Natural killer cell (primary cell): ENCODE measurements at places on chromosomes 6 and 20. TPM values are rescaled to one million over a fixed set of nuclear protein-coding genes. Genes with fewer than 3 reads are reported as not detected.

The PKIB gene
- total RNA-seq, result 0.95 TPM

The MAPK14 gene
- total RNA-seq, result 84.5 TPM

The MOG gene
- not detected for total RNA-seq

The USP49 gene
- 15.1 TPM for total RNA-seq

The DSN1 gene
- 15.8 TPM for total RNA-seq

DNA sequence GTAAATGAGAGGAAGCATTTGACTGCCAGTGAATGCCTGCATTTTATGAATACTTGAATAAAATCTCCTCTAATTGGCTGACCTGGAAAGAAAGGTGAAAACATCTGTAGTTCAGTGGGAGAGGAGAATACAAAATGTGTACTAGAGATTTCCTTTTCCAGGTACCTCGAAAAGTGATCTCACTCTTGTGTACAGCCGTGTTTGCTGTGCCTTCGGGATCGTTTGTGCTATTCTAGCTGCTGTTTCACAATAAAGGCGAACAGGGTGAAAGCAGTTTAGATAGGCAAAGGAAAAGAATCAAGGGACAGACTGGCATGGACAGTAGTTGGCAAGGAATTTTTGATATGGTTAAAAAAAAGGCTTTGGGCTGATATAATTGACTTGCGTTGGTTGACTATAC is 112.3 kb downstream of the ARID1B start:
- DNase-seq, result no peak
- H3K4me1 ChIP-seq, result peaks cover 8% of the 10 kb centered on the region
- no peak overlapping the region for H3K4me3 ChIP-seq

GRCh38 chr20:57188056-57188455 is 78.4 kb downstream of the BMP7 start:
- no peak overlapping the region for H3K4me3 ChIP-seq
- no peak overlapping the region for H3K27ac ChIP-seq
- no peaks in the 10 kb centered on the region for H3K4me1 ChIP-seq
- H3K27me3 ChIP-seq, result no peaks in the 10 kb centered on the region

DNA sequence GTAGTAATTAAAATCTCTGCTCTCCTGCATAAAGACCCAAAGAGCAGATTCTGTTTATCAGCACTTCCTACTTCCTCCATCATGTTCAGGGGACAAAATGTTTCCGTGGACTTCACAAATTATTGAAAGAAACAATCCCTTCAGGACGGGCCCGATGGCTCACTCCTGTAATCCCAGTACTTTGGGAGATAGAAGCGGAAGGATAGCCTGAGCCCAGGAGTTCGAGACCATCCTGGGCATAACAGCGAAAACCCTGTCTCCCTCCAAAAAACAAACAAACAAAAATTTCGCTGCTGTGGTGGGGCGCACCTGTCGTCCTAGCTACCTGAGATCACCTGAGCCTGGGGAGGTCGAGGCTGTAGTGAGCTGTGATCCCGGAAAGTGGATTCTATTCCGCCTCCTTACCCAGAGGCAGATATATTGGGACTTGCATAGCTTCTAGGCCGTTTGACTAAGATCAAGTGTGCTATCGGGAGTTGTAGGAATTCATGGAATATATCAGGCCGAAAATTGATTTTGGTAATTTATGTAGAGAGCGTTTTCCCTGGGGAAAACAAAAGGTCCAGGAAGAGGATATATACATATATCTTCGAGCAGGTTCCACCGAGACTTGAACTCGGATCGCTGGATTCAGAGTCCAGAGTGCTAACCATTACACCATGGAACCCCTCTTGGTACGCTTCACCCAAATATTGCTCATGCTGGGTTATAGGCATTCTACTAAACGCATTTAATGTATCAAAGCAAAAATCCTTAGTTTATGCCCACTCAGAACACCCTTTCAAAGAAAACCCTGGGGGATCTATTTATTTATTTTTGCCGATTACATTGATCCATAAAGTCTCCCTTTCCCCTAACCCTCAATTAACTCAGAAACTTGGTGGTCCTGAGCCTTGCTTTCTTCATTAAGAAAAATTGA is 74.5 kb upstream of the ZNF184 start:
- no peak for DNase-seq
- H3K4me1 ChIP-seq, result no peaks in the 10 kb centered on the region
- H3K4me3 ChIP-seq, result no peak overlapping the region
- no peaks in the 10 kb centered on the region for H3K36me3 ChIP-seq

DNA sequence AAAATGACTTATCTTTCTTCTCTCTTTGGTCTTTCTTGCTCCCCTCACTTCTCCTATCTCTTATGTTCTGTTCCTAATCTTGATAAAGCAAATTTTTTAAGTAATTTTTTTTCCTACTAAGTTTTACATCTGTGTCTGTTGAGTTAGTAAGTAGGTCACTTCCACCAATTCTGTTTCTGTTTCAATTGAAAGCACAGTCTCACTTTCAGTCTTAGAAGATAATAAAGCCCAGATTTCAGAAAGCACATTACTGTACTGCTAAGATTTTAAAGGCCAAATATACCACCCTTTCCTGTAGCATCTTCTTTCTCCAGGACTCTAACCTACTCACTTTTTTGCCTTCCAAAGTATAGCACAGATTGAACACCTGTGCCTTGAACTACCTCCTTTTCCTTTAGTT is 866.1 kb upstream of the ADGRB3 start:
- no peaks in the 10 kb centered on the region for H3K36me3 ChIP-seq
- H3K27ac ChIP-seq, result no peak overlapping the region
- H3K4me1 ChIP-seq, result no peaks in the 10 kb centered on the region
- no peak overlapping the region for H3K4me3 ChIP-seq

DNA sequence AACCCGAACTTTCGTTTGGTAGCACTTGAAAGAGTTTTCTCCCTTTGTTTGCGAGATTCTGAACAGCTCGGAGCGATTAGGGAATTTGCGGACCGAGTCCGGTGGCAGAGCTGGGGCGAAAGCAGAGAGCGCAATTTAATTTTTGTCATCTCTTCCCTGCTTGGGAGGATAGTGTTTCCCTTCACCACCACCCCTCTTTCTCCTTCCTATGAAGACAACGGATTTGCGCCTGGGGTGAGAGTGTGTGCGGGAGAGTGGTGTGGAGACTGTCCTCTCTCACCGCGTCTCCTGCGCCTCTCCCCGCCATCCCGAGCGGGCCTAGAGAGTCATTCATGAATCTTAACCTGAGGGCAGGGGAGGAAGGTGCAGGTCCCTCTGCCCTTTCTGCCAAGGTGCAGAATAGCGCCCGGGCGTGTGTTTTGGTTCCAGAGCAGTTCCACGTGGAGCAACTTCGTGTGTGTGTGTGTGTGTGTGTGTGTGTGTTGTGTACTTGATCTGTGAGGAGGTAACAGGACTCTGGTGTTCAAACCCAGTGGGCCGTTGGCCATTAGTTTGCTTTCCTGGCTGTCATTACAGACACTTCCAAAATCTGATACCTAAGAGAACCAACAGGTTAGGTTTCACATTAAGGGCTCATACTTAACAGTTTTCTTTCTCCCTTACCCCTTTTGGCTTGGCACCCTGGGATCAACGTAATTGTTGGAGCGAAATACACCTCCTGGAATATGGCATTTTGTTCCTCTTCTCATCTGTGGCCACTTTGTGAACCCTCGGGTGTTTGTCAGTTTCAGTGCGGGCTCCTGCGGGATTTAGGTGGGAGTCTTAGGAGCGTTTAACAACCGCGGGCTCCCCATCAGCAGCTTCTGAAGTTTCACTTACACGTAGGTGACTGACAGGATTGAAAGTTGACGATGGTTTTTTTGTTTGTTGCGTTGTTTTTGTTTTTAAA is 1.8 kb downstream of the EYA4 start:
- H3K4me3 ChIP-seq, result no peak overlapping the region
- no peaks in the 10 kb centered on the region for H3K4me1 ChIP-seq
- no peak for DNase-seq

DNA sequence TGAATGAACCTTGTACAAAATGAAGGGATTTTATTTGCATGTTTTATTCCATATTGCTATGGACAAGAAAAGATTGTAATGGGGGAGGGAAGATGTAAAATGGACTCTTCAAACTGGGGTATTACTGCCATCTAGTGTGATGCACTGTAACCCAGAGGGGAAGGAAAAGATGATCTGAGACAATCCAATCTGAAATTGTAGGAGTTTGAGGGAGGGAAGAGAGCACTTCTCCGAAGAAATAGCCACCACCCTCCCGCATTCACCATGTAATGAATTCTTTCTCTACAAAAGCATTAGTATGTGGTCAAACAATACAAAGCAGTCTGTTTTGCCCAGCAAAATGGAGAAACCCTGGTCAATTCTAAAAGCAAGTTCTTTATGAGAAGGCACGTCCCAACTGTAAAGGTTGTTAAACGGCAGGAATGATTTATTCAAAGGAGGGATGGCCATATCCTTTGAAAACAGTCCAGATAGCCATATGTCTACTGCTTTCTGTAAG is 679.5 kb upstream of the NRSN1 start:
- H3K4me1 ChIP-seq, result no peaks in the 10 kb centered on the region
- H3K36me3 ChIP-seq, result no peaks in the 10 kb centered on the region
- no peak for DNase-seq
- no peak overlapping the region for H3K27ac ChIP-seq
- no peak overlapping the region for H3K4me3 ChIP-seq
- H3K27me3 ChIP-seq, result no peaks in the 10 kb centered on the region

DNA sequence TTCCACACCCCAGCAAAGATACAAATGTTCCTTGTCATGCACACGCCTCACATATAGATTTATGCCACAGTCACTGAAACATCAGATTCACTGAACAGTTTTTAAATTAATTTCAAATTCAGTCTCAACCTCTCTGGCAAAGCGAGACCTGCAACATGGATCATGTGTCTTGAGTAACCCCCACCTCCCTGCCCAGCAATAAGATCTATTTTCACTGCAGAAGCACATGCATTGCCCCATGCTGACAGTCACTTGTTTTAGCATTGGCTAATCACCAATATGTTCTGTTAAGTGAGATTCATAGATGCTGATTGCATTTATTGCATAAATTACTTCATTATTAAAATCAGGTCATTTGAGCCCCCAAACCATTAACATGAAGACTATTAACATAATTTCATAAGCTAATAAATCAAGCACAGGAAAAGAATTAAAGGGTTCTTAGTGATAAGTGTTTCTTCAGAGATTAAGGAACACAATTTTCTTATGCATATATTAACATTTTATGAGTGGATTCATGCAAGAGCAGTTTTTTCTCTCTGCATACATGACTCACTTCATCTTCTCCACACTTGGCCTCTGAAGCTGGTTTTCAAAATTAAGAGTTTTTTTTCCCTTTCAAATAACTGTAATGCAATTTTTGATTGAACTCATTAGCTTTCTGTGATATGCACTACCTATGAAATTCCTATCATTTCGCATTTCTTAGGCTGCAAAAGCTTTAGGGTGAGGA is 173.2 kb upstream of the SOX4 start:
- no peaks in the 10 kb centered on the region for H3K4me1 ChIP-seq
- no peak overlapping the region for H3K4me3 ChIP-seq
- H3K27ac ChIP-seq, result no peak overlapping the region
- H3K36me3 ChIP-seq, result no peaks in the 10 kb centered on the region
- H3K27me3 ChIP-seq, result no peaks in the 10 kb centered on the region

- no peak for DNase-seq
- no peaks in the 10 kb centered on the region for H3K4me1 ChIP-seq
- no peak overlapping the region for H3K27ac ChIP-seq
- no peaks in the 10 kb centered on the region for H3K36me3 ChIP-seq
- H3K4me3 ChIP-seq, result no peak overlapping the region
Measured at GRCh38 chr6:41492261-41492891, 53.8 kb upstream of the FOXP4 start.

- no peak overlapping the region for H3K4me3 ChIP-seq
- no peak overlapping the region for H3K27ac ChIP-seq
- no peaks in the 10 kb centered on the region for H3K27me3 ChIP-seq
- DNase-seq, result no peak
Measured at GRCh38 chr20:18585134-18585533, 2.7 kb upstream of the DTD1 start.

DNA sequence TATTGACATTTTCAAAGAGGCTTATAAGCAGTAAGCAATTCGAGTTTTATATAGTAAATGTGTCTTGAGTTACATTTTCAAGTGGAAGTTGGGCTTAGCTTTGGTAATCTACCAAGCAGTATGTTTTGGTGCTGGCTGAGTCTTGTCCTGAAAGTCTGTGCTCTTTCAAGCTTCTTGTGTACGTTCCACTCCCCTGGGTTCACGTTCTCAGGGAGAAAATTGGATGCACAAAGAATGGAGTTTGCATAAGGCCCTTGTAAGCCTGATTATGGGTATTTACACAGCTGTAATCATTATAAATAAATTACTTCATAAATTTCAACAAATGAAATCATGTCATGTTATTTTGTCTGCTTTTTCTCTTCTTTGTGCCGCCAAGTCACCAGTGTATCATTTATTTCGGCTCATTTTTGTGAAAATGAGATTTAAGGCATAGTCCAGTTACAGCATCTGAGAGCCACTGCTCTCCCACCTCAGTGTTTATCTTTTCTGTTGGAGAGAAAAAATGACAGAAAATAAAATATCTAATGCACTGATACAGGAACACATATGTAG is 262.5 kb downstream of the BTBD3 start:
- H3K27me3 ChIP-seq, result no peaks in the 10 kb centered on the region
- H3K27ac ChIP-seq, result no peak overlapping the region
- no peak overlapping the region for H3K4me3 ChIP-seq
- DNase-seq, result no peak

DNA sequence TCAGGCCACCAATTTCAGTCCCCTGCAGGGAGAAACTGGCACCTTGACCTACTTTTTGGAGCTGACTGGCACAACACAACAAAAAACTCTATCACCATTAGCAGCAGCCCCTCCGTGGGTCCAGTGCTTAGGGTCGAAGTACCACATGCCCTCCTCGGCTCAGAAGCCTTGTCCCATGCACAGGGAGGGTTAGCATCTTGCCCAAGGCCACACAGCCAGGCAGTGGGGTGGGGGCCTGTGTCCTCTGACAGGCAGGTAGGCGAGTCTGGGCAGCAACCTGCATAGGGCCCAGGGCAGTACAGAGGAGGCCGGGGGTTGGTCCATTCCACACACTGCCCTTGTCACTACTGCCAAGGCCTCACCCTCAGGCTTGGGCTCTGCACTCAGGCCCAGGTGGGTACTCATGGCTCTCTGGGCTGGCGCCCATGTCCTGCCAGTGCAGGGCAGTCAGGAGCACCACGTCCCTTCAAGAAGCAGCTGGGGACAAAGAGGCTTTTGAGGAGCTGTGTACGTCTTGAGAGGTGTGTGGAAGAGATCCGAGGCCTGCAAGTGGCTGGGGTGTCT is 53.6 kb downstream of the PYGB start:
- DNase-seq, result no peak
- H3K4me3 ChIP-seq, result no peak overlapping the region
- H3K36me3 ChIP-seq, result peaks cover 10% of the 10 kb centered on the region
- no peaks in the 10 kb centered on the region for H3K4me1 ChIP-seq
- H3K27me3 ChIP-seq, result no peaks in the 10 kb centered on the region
- no peak overlapping the region for H3K27ac ChIP-seq

GRCh38 chr20:54477191-54477955 is 2.0 kb downstream of the DOK5 start:
- H3K27me3 ChIP-seq, result peaks cover 17% of the 10 kb centered on the region
- H3K36me3 ChIP-seq, result no peaks in the 10 kb centered on the region
- no peaks in the 10 kb centered on the region for H3K4me1 ChIP-seq
- DNase-seq, result no peak

GRCh38 chr6:130693944-130694343 is 133.3 kb upstream of the SMLR1 start:
- H3K27ac ChIP-seq, result no peak overlapping the region
- no peak for DNase-seq
- no peaks in the 10 kb centered on the region for H3K36me3 ChIP-seq
- H3K4me1 ChIP-seq, result no peaks in the 10 kb centered on the region
